ENCODE measurements at places on chromosomes 16 and 17. TPM values are rescaled to one million over a fixed set of nuclear protein-coding genes. Genes with fewer than 3 reads are reported as not detected.

DNA sequence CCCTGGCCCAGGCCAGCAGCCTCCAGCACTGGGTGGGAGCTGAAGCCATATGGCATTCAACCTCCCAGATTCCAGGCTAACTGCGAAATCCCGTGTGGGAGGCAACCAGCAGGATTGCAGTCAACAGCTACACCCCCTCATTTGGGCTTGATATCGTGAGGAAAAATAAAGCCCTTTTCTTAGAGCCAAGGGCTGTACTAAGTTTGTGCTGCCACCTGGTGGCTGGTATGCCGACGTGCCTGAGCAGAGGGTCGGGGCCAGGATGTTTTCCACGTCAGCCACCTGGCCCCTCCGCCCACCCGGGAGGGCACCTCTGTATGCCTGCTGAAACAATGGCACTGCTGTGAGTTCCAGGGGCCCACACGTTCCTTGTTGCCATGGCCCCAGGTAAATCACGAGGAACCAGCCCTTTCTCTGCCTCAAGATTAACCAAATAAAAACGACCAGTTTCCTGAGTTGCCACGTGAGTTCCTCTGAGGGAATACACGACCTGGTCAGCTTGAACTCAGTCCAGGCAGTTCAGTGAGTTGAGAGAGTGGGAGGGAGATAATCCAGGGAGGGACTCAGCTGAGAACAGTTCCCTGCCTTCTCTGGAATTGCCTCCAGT lies 9.0 kb downstream of the TMEM98 start:
- peak; percentile 79 for DNase-seq

GRCh38 chr17:63475491-63476412 lies 1.1 kb upstream of the ACE start:
- no peak for DNase-seq

ATP2A1 gene
- total RNA-seq = 0.11 TPM

GRCh38 chr16:75257886-75258806 lies 6.7 kb upstream of the BCAR1 start:
- DNase-seq = no peak

All from Right ventricle myocardium inferior (tissue), 1 donor.